ENCODE measurements at places on chromosomes 12 and 14.

GRCh38 chr12:49983892-49984291, 11.1 kb downstream of the AQP6 start:
- no peak for DNase-seq

DNA sequence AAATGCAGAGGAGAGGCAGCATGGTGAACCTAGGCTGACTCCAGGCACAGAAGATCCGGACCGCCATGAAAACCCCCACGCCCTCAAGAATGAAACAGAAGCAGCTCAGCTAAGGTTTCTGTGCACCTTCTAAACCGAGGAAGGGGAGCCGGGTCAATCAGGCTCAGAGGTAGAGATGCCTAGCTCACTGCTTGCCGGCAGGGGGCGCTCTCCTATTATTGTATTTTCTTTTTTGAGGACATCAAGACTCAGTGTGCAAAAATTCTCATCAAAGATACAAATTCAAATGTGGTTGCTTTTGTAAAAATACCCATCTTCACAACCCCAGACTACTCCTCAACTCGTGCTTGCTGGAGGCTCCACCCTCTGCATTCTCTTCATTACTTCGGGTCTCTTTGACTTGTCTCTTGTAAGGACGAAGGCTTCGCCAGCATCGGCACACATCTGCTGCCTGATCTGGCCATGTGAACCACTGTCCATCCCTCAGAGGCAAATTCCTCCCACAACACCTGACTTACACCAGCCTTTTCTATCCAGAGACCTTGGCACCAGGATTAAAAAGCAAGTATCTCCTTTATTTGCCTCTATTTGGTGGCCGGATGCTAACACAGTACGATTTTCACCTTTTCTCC, 33.4 kb upstream of the RNASE3 start:
- peak; percentile 53 for DNase-seq

GRCh38 chr12:45789025-45789424, 59.5 kb downstream of the ARID2 start:
- DNase-seq: no peak

DNA sequence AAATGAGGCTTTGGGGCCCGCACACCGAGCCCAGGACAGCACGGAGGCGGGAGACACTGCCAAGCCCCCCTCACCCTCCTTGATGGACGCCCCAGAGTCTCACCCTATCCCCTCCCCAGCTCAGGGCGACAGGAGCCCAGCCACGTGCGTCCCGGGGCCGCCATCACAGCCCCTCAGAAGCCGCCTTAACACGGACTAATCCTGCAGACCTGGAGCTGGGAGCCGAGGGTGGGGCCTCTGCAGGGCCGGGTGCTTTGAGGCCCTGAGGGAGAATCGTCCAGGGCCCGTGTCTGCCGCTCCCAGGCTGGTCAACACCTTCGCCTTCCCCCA, 79.7 kb upstream of the FBRSL1 start:
- DNase-seq: no peak

GRCh38 chr12:226401-226800, 12.4 kb upstream of the SLC6A12 start:
- DNase-seq: no peak

DNA sequence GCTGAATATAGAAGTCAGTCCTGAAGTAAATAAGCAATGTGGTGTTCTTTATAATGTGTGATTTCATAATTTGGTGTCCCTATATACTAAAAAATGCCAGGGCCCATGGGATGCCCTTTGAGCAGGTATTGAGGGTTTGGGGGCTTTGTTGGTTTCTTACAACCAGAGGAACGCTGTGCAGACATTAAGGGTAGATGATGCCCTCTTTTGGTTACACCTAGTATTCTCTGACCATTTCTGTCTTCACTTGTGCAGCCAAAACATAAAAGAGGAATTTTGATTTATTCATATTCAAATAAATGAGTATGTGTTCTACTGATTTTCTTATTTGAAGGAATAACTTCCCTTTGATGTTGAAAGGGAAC, 3.0 kb downstream of the LGR5 start:
- DNase-seq: no peak

DNA sequence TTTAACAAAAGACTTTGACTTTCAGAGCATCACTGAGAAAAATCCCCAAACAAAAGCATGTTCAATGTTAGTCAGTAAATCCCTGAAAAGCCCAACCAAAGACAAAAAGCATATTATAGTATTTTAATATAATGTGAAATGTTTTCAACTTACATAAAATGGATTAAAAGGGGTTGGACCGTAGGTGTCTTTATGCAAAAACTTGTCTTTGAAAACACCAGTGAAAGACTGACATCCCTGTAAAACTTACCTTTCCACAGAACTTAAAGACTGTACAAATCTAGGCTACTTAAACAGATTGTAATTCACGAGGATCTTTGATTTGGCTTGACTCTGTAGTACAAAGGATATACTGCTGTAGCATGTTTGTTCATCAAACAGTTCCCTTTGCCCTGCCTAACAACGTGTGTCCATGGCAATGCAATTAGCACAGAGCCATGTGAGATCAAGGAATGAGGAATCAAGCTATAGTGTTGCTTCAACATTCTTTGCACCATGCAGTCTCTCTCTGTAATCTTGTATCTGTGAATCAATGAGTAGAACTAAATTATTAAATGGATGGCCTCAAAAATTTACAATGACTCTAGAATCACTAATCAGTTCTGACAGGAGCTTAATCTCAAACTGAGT, 138.5 kb upstream of the SYT1 start:
- DNase-seq: no peak

DNA sequence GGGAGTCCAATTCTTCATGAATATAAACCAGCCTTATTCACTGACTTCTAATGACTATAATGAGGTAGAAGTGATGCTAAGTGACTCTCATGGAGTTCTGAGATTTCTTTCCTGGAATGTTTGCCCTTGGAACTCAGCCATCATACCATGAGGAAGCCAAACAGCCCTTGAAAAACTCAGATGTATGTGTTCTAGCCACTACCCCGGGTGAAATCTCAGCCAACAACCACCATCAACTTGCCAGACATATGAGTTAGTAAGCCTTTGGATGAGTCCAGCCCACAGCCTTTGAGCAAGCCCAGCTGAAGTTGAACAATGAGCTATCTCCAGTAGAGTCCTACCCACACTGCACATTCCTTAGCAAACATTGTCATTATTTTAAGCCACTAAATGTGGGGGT, 149.5 kb downstream of the SLC6A15 start:
- no peak for DNase-seq

- peak; percentile 29 for DNase-seq
Observed at GRCh38 chr14:67487937-67488893, at the start of gene TMEM229B. TSS of gene TMEM229B (minus strand) at chr14:67488721. CDS start at chr14:67473923, 14,798 bp downstream.

GRCh38 chr12:123227581-123228258, 5.2 kb downstream of the MPHOSPH9 start:
- no peak for DNase-seq

- no peak for DNase-seq
Observed at GRCh38 chr12:83823386-83824045, 1089.1 kb downstream of the SLC6A15 start.

DNA sequence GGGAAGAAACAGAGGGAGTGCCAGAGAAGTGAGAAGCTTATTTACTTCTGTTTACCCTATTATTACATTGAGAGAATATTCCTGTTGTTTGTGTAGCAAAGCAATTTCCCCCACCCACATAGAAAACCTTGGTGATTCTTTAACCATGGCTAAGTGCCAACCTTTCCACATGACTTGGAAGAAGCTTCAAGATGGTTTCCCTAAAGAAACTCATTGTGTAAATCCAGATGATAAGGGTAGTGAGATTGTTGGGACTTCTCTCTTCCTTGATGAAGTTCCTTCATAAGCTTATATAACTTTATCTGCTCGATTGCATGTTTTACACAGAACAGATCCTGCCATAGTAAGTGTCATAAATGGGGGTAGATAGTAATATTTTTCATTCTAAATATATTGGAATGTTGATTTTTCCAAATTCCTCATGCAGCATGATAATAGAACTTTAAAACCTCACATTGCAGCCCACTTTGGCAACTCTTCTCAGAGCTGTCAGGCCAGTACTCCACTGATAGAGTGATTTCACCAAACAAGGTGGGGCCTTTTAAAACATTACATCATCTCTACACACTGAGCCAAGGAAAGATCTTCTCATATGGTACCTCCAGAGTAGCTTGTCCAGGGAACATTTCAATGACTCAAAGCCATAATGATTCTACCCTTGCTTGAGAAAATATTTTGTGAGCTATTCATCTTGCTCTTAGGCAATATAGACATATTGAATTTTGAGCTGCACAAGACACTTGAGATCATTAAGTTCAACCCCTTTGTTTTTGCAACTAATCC, 47.8 kb upstream of the KIF21A start:
- no peak for DNase-seq

DNA sequence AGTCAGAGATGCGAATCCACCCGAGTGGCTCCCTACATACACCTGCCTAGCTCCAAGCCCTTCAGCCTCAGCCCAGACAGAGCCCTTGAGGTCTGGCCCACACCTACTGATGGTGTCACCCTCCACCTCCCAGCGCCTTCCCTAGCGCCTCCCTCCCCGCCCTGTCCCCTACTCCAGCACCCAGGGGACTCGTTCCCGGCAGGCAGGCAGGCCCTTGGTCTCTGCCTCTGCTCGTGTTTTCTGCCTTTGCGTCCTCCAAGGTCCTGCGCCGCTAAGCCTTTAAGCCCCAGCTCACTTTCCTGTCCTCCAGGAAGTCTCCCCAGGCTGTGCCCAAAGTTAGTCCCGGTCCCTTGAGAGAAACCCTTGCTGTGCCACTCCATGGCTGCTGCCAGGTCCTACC, 12.7 kb downstream of the INF2 start:
- DNase-seq: no peak

DNA sequence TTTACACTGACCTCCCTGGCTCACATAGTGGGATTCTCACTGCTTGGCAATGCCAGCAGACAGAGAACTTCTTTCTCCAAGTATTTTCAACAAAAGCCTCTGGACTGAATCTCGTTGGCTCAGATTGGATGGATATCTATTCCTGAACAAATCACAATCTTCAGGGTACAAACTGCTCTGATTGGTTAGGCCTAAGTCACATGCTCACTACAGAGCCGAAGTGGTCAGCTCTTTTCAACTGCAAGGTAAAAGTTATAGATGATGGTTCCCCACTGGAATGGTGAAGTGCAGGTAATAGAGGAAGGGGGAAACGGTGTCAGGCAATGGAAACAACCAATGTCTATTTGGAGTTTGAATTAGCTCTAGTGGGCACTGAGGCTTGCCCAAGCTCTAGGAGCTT, 16.7 kb upstream of the VRK1 start:
- DNase-seq: no peak

DNA sequence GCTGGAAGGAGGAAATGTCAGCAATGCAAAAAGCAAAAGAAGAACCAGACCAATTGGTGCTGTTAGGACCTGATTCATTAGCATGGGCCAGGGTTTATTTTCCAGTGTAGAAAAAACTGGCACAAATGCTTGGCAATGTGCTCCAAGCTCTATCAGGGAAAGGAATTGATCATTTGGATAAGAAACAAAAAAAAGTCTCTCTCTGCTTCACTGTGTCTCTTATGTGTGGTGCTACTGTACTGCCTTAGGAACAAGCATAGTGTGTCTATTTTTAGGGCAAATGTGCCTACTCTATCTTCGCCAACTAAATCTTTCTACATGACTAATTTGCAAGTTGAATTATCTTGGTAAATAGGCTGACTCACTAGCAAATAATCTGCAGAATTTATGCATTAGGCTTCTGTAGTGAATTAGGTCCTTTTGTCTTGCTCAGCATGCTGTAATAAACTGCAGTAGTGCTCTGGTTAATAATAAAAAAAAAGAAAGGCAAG, 236.7 kb downstream of the MDGA2 start:
- DNase-seq: no peak

All from psoas muscle (tissue), 8 donors.